Activated naive CD4-positive, alpha-beta T cell (primary cell): ENCODE measurements at places on chromosomes 1 and 21.

- DNase-seq, result no peak
These were observed 122.6 kb downstream of the XPR1 start for GRCh38 chr1:180754453-180754852.

- DNase-seq, result no peak
These were observed 346.3 kb upstream of the POU3F1 start for GRCh38 chr1:38392861-38393260.

DNA sequence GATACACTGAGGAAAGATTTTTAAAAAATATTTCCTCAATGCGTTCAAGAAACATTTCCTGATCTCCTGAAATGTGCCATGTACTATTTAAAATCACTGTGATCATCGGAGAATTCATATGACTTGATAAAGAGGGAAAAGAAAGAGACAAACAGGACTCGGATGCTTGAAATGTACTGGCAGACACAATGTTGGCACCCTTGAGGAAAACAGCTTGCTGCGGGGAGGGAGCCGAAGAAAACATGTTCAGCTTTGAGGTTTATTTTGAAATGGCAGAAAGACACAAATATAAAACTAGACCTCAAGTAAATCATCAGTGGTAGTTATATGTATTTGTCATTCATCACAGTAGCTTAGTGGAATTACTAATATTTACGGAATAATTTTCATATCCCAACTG, 100.9 kb upstream of the BRINP3 start:
- no peak for DNase-seq

DNA sequence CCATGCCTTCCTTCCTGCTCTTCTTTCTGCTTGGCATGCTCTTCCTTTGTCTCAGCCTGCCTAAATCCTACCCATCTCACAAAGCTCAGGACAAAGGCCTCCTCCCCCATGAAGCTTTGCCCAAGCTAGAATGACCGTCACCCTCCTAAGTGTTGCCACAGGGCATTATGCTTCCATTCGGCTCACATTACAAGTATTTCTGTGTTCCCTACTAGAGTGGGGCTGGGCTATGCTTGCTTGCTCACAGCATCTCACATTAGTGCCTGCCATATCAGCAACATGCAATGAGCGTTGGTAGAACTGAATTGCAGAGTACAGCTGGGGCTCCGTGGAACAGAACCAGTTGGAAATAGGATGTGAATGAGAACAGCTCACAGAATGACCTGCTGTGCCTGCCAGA, 82.8 kb downstream of the CD58 start:
- no peak for DNase-seq

GRCh38 chr1:93658188-93658587, 23.4 kb downstream of the BCAR3 start:
- no peak for DNase-seq

GRCh38 chr1:2290595-2291510, 62.7 kb downstream of the SKI start:
- DNase-seq, result peak; percentile 68

DNA sequence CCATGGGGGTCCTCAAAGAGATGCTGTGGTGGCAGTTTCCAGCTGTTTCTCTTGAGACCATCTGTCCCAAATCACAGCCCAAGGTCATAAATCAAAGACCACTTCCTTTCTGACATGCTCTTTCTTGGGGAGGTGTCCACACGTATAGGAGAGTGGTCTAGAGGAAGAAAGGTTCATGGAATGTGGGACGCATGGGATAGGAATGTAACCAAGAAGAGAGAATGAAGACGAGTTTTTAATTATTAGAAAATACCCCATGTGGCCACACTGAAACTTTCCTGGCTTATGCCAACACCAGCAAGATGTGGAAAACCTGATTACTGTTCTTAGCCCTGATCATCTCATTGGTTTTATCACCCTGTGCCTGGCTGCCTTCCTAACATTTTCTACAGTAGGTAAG, 124.2 kb upstream of the IFFO2 start:
- no peak for DNase-seq

DNA sequence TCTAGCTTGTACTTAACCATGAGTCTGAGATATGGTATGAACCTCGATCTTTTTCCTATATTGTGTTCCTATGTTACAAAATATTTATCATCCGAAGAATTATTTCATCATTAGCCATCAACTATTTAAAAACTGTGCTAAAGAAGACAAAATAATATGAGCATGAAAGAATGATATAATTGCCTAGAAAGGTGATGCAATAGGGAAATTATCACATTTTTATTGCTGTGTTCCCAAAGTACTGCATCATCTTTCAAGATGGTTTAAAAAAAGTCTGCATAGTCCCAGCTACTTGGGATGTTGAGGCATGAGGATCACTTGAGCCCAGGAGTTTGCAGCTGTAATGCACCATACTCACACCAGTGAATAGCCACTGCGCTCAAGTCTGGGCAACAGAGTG, 126.7 kb downstream of the APP start:
- no peak for DNase-seq

- DNase-seq, result no peak
These were observed 6.1 kb upstream of the KLF17 start for GRCh38 chr1:44112486-44112885.

DNA sequence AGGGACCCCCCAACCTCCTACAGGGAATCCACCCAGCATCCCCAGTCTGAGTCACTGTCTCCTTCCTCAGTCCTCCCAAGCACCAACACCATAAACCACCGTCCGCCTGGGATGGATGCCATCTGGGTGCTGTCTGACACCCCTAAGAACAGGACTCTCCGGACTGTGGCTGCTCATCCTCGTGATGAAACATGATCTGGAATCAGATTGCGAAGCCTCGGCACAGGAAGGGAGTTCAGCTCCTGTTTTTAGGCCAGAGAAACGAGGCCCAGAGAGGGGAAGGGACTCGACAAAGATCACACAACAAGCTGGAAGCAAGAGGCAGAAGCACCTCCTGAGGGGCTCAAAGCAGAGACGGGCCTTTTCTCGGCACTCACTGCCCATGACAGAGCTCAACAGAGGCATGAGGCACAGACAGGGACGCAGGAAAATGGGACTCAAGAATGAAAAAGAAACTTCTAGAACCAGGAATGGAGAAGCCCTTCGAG, 8.4 kb downstream of the KCNN3 start:
- no peak for DNase-seq

GRCh38 chr21:32276671-32277070, 2.2 kb downstream of the MIS18A start:
- DNase-seq, result no peak

GRCh38 chr1:207845109-207845508, 65.8 kb downstream of the CD34 start:
- DNase-seq, result no peak

DNA sequence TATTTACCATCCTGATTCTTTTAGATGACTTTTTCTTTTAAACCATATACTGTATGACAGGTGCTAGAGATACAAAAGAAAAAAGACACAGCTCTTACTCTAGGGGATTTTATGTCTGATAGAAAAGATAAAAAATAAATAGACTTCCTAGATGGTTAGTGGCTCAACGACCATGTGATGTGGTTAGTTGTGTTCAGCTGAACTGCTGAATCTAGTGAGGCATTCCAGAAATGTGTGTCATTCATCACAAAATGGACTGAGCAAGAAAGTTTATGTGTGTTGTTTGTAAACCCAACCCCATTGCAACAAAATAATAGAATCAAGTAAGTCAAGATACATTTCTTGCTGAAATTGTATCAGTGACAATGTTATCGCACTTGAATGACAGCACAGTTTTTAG, 205.8 kb upstream of the LYPLAL1 start:
- DNase-seq, result no peak

- DNase-seq, result no peak
These were observed 889 bp upstream of the SCYL3 start for GRCh38 chr1:169894424-169895145.

- DNase-seq, result no peak
These were observed 108.3 kb downstream of the FMN2 start for GRCh38 chr1:240199758-240200645.

- no peak for DNase-seq
These were observed 111.2 kb downstream of the CACNA1E start for GRCh38 chr1:181594553-181594952.

- DNase-seq, result no peak
These were observed 145.2 kb upstream of the SPATA6 start for GRCh38 chr1:48617252-48617651.
